Endodermal cell (in vitro differentiated cells): ENCODE measurements at places on chromosomes 12 and 14.
A peak's percentile ranks its signal among the peaks of the same experiment; 100 is the strongest.

DNA sequence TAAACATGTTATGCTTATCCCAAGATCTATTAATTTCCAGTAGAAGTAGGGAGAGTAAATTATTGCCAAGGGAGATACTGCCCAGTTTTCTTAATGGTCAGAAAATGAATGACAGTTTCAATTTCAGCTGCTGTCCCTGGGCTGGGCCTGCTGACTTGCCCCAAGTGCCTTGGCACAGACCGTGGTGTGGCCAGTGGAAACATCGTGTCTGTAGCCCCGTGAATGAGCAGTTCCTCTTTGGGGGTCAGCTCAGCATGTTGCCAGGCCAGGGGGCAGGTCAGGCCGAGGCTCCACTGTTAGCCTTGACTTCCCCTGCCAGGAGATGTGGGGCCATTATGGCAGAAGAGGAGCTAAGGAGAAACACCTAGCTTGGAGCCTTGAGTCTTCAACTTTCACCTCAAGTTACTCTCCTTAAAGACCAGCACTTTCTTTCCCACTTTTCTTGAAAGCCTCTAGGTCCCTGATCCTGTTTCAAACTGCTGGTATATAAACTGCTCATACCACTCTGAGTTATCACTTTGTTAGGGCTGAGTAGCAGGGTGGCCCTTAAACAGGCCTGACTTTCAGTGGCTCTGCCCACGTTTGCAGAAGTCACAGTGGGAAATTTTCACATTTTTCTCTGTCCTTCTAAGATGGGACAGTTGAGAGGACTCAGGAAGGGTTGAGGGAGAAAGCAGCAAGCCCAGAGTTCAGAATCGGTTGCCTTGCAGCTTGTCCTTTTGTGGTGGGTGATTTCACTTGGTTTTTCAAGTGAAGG, 73.2 kb downstream of the SUSD6 start:
- H3K4me3 ChIP-seq: no peak overlapping the region
- no peaks in the 10 kb centered on the region for H3K27me3 ChIP-seq
- H3K4me1 ChIP-seq: no peaks in the 10 kb centered on the region
- DNase-seq: no peak
- peak overlapping the region; percentile 16 for H3K27ac ChIP-seq

GRCh38 chr12:121934309-121934664, 15.9 kb downstream of the CFAP251 start:
- H3K4me3 ChIP-seq: no peak overlapping the region
- H3K27ac ChIP-seq: no peak overlapping the region
- no peak for DNase-seq

DNA sequence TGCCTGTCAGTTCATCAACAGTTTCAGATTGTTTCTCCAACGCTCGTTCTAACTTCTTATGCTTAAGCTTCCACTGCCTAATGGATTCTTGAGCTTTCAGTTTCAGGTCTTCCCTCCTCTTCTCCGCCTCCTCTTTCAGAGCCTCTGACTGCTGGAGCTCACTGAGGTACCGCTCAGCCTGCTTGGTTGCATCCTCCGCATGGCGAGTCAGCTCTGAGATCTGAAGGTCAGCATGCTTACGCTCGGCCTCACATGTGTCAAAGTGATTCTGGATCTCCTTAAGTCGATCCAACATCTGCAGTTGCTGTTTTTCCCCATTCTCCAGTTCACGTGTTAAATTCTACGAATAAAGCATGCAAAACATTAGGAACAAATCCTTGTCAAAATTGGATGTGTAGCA, 148.8 kb downstream of the CEP128 start:
- H3K27ac ChIP-seq: no peak overlapping the region
- no peak overlapping the region for H3K4me3 ChIP-seq
- no peaks in the 10 kb centered on the region for H3K27me3 ChIP-seq
- no peaks in the 10 kb centered on the region for H3K36me3 ChIP-seq
- no peak for DNase-seq

- DNase-seq: peak; percentile 50
- H3K4me1 ChIP-seq: peaks cover 8% of the 10 kb centered on the region
- no peaks in the 10 kb centered on the region for H3K27me3 ChIP-seq
- no peak overlapping the region for H3K27ac ChIP-seq
These were observed 468.8 kb downstream of the NRXN3 start for GRCh38 chr14:78638926-78639325.

- no peak overlapping the region for H3K27ac ChIP-seq
- no peak for DNase-seq
- H3K4me3 ChIP-seq: no peak overlapping the region
- no peaks in the 10 kb centered on the region for H3K4me1 ChIP-seq
These were observed 25.0 kb upstream of the HIGD1C start for GRCh38 chr12:50927356-50927755.

GRCh38 chr14:77109656-77110055, 11.6 kb downstream of the CIPC start:
- no peak for DNase-seq
- H3K36me3 ChIP-seq: peaks cover 74% of the 10 kb centered on the region
- no peak overlapping the region for H3K4me3 ChIP-seq
- no peaks in the 10 kb centered on the region for H3K27me3 ChIP-seq
- H3K4me1 ChIP-seq: peaks cover 11% of the 10 kb centered on the region
- peak overlapping the region; percentile 98 for H3K27ac ChIP-seq

GRCh38 chr12:109389146-109389545, 41.4 kb downstream of the MYO1H start:
- no peak overlapping the region for H3K4me3 ChIP-seq
- no peaks in the 10 kb centered on the region for H3K4me1 ChIP-seq
- H3K27ac ChIP-seq: no peak overlapping the region
- DNase-seq: peak; percentile 53
- H3K27me3 ChIP-seq: peaks cover 4% of the 10 kb centered on the region

DNA sequence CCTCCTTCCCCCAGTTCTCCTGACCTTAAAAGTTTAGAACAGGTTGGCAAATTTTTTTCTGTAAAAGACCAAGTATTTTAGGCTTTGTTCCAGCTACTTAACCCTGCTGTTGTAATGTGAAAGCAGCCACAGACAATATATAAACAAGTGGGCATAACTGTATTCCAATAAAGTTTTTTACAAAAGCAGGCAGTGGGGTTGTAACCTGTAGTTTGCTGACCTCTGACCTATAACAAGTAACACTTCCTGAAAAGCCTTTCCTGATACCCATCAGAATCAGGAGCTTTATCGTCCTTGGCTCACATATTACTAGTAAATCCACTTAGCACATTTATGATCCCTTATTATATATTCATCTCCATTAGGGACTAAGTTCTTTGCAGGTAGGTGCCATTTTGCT, 13.1 kb upstream of the SMARCC2 start:
- H3K4me3 ChIP-seq: no peak overlapping the region
- no peak overlapping the region for H3K27ac ChIP-seq
- peaks cover 31% of the 10 kb centered on the region for H3K36me3 ChIP-seq
- no peak for DNase-seq
- no peaks in the 10 kb centered on the region for H3K27me3 ChIP-seq

- no peaks in the 10 kb centered on the region for H3K4me1 ChIP-seq
- no peak for DNase-seq
- H3K36me3 ChIP-seq: no peaks in the 10 kb centered on the region
- no peak overlapping the region for H3K27ac ChIP-seq
- no peak overlapping the region for H3K4me3 ChIP-seq
These were observed 58.7 kb upstream of the G2E3 start for GRCh38 chr14:30500222-30500621.

DNA sequence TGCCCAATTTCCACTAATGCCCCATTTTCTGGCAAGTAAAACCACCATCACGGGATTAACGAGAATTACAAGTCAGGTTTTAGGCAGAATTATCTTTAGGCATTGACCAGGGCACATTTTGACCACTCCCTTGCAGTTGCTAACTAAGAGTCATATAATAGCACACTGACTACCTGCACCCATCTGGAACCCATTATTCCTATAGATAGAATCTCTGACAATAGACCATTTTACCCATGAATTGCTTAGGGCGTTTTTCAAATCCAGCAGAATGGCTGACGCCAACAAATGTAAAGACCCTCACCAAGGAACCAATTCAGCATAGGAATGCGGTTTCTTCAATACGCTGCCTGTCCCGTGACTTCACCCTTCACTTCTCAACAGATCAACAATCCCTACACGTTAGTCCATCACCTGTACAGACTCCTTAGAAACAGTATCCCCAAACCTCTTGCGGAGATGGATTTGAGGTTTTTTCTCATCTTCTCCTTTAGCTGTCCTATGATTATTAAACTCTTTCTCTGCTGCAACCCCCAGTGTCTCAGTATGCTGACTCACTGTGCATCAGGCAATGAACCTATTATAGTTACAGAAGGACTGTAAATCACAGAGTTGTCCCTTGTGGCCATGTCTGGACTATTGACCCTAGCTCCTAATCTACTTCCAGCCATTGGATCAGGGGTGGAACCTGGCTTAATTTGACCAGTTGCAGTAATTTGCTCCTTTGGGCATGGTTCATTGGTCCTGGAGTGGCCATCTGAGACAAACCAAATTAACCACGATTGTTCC, 177.3 kb upstream of the PLXNC1 start:
- DNase-seq: no peak
- H3K36me3 ChIP-seq: no peaks in the 10 kb centered on the region
- no peak overlapping the region for H3K27ac ChIP-seq
- H3K4me1 ChIP-seq: peaks cover 12% of the 10 kb centered on the region
- H3K27me3 ChIP-seq: peaks cover 17% of the 10 kb centered on the region
- no peak overlapping the region for H3K4me3 ChIP-seq

- no peak overlapping the region for H3K4me3 ChIP-seq
- DNase-seq: peak; percentile 63
- peaks cover 17% of the 10 kb centered on the region for H3K27me3 ChIP-seq
- H3K4me1 ChIP-seq: no peaks in the 10 kb centered on the region
- no peaks in the 10 kb centered on the region for H3K36me3 ChIP-seq
These were observed 10.2 kb downstream of the KITLG start for GRCh38 chr12:88570103-88570502.

GRCh38 chr14:53613404-53614253, 343.0 kb downstream of the BMP4 start:
- peaks cover 11% of the 10 kb centered on the region for H3K4me1 ChIP-seq
- peak overlapping the region; percentile 18 for H3K27ac ChIP-seq
- peak overlapping the region; percentile 21 for H3K4me3 ChIP-seq
- H3K36me3 ChIP-seq: no peaks in the 10 kb centered on the region
- no peaks in the 10 kb centered on the region for H3K27me3 ChIP-seq

DNA sequence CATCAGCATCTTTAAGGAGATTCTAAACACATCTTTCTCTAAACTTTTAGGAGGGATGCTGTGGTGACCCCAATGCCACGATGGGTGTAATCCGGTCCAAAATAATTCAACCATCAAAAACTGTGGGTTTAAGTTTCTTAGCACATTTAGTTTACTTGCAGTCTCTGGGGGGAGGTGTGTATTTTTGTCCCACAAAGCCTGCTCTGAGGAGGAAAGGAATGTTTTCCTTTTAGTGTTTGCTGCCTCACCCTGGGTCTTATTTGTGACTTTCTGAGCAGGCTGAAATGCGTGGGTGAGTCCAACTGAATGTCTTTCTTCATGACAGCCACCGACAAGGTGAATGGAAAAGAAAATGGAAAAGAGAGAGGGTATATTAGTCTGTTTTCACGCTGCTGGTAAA, 1324.7 kb downstream of the AACS start:
- DNase-seq: no peak
- H3K27me3 ChIP-seq: no peaks in the 10 kb centered on the region
- no peak overlapping the region for H3K4me3 ChIP-seq
- no peak overlapping the region for H3K27ac ChIP-seq
- H3K4me1 ChIP-seq: no peaks in the 10 kb centered on the region

GRCh38 chr14:105602243-105602750, 75.9 kb downstream of the TMEM121 start:
- no peaks in the 10 kb centered on the region for H3K36me3 ChIP-seq
- H3K27me3 ChIP-seq: no peaks in the 10 kb centered on the region
- DNase-seq: peak; percentile 24
- no peak overlapping the region for H3K27ac ChIP-seq

GRCh38 chr12:48508987-48509386, 16.4 kb upstream of the OR8S1 start:
- H3K36me3 ChIP-seq: no peaks in the 10 kb centered on the region
- DNase-seq: no peak
- no peak overlapping the region for H3K4me3 ChIP-seq
- H3K27me3 ChIP-seq: no peaks in the 10 kb centered on the region
- H3K4me1 ChIP-seq: no peaks in the 10 kb centered on the region

DNA sequence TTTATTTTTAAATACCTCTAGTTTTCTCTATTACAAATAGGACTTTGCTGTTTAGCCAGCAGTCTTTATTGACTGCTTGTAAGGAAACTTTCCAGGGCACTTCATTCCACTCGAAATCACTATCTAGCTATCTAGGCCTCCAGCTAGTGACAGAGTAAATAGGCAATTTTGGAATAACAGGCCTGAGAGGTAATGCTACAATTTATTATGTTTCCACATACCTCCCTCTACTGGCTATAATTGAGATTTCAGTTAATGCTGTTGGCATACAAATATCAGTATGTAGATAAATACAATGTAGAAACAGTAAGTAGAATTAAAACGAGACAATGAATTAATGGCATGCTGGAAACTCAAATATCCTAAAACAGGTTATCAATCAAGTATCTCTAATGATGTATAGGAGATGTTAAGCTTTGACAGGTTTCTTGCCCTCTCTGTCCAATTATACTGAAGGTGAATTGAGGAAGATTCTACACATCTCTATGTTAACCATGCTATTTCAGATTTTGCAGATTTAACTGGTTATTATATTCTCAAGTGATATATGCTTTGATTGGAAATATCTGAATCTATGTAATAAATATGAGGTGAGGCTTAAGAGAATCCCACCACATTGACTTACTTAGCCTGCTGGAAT, 7.2 kb downstream of the DTD2 start:
- no peaks in the 10 kb centered on the region for H3K4me1 ChIP-seq
- peaks cover 52% of the 10 kb centered on the region for H3K36me3 ChIP-seq
- DNase-seq: no peak

DNA sequence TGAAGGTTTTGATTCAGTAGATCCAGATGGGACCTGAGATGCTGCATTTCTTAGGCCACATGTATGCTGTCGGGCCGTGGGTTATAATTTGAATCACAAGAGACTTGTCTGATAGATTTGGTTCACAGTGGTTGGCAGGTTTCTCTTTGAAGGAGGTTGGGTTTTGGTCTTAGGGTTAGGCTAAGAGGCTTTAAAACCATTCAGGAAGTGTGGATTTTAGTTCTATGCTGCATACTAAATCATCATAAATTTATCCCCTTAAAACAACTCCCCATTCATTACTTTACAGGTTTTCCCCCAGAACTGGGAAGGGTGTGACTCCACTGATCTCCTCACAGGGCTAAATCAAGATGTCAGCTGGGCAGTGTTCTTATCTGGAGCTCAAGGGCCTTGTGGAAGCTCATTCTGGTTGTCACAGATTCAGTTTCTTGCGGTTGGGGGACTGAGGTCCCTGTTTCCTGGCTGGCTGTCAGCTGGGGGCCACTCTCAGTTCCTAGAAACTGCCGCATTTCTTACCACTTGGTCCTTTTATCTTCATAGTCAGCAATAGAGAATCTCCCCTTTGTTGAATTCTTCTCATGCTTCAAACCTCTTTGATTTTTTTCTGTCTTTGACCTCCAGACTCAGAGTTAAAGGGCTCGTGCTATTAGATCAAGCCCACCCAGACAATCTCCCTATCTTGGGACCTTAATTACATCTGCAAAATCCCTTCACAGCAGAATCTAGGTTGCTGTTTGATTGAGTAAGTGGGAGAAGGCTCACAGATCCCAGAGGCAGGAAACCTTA, 20.6 kb upstream of the PCNX1 start:
- H3K36me3 ChIP-seq: no peaks in the 10 kb centered on the region
- DNase-seq: no peak

GRCh38 chr14:104404922-104405321, 174.6 kb upstream of the C14orf180 start:
- DNase-seq: no peak
- no peaks in the 10 kb centered on the region for H3K36me3 ChIP-seq
- no peaks in the 10 kb centered on the region for H3K27me3 ChIP-seq
- no peaks in the 10 kb centered on the region for H3K4me1 ChIP-seq
